EL (cell line): ENCODE measurements at places on chromosomes 11 and 22.
A peak's percentile ranks its signal among the peaks of the same experiment; 100 is the strongest.

DNA sequence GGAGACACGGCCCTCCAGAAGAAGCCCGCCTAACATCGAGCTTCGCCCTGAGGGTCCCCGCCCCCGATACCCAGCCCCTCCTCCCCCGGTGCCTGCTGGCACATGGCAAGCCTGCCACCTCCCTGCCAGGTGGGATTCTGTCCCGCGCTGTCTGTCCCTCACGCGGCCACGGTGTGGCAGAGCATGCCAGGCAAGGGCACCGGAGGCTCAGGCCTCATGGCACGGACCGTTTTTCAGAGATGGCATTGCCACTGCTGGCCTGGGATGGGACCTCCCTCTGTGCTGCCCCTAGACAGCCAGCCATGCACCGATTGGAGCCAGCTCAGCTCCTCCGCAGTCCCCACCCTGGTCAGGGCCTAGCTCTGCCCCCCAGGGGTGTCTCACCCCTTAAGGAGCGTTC is 19.4 kb downstream of the MRPL23 start:
- no peak for DNase-seq

DNA sequence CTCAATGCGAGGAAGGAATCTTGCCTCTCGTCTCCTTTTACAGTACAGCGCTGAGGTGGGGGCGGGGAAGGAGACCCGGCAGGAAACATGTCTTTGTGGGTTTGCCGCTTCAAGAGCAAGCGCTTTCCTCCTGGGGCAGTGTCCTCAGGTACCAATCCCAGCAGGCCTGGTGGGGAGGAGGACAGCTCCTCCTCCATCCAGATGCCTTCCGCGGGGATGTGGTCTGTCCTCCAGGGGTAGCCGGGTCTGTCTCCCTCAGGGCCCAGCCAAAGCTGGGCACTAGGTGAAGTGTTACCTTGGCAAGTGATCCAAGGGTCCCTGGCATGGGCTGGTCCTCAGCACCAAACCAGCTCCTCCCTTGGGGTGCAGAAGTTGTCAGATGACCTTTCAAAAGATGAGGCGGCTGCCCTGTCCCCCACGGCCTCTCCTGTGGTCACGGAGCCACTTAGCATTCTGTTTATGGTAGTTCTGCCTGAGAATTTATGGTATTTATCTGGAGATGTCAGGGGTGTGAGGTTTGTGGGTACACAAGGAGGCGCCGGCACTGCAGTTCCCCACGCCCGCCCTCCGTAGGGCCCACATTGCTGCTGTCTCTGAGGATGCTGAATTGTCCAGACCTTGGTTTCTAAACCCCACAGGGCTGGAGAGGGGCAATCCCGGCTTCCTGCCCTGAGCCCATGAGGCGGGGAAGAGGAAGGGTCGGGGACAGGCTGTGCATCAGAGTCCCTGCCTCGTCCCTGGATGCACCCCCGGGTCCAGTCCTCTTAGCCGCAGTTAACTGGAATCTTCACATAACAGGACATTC is 93.5 kb upstream of the ANO1 start:
- no peak for DNase-seq

DNA sequence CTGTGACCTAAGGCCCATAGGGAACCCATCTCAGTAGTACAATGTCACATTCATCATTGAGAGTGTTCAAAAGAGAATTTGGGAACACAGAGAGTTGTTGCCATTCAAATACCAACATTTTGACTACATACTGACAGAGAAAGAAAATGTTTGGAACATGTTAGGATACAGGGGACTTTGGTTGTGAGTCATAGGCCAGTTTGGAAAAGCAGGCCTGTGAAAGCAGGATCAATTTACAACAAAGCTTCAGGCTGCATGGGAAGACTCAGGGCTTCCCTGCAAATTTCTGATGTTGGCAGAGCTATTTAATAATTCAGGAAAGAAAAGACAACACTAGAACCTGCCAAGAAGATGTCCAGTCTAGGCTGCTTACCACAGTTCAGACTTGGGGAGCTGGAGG is 374 bp downstream of the NLRP10 start:
- DNase-seq = peak; percentile 77

DNA sequence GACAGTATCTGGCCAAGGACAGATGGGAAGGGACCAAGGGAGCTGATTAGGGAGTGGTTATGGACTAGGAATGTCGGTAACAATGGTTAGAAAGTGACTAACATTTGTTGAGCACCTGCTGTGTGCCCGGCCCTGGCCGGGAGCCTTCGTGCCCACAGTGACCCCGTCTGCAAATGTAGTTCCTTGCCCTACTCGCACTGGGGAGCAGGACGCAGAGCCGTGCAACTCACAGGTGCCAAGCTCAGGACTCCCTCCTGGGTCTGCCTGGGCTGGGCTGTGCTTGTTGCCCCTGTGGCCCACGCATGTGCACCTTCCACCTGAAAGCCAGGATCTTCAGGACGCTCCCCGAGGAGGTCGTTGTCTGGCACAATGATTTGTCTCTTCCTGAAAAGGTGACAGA is 56.7 kb upstream of the PPP6R3 start:
- no peak for DNase-seq

GRCh38 chr11:69915151-69915500 is 95.9 kb upstream of the FGF3 start:
- no peak for DNase-seq

GRCh38 chr11:1078191-1078601 is 3.5 kb downstream of the MUC2 start:
- DNase-seq = no peak

- no peak for DNase-seq
Measured at GRCh38 chr22:38347181-38347943, 30.1 kb upstream of the CSNK1E start.

- DNase-seq = peak; percentile 50
Measured at GRCh38 chr11:123536690-123537437, 106.8 kb downstream of the GRAMD1B start.

DNA sequence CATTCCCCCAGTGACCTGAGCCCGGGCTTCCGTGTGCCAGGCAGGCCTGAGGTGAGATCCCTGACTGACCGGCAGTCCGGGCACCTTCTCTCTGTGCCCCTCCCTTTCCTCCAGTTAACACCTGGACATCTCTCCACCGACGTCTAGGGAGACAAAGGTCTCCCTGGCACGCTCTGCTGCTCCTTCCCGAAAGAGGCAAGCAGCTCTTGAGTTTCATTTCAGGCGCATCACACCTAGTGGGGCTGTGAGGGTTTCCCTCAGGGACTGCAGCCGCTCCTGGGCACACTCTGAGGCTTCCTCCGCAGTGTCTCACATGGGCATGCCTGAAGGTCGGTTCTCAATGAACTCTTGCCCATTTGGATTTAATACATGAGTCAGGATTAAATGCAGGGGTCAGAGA is 322.7 kb downstream of the CTTN start:
- DNase-seq = no peak

DNA sequence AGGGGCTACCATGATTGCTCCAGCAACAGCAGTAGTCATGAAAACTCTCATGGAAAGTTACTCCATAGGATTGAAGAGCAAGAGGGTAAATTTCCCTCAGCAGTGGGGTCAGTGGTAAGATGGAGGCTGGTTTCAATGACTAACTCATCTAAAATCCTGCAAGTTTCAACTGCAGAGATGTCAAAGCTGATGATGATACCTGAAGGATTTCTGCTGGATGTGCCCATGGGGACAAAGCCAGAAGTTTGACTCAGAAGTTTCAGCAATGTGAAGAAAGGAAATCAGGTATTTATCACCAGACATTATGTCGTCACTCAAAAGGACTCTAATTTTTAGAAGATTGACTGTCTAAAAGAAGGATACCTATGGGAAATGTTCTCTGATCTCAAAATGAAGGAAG is 29.1 kb downstream of the RAB38 start:
- no peak for DNase-seq

GRCh38 chr11:133948711-133949110 is 8.1 kb downstream of the IGSF9B start:
- DNase-seq = no peak

DNA sequence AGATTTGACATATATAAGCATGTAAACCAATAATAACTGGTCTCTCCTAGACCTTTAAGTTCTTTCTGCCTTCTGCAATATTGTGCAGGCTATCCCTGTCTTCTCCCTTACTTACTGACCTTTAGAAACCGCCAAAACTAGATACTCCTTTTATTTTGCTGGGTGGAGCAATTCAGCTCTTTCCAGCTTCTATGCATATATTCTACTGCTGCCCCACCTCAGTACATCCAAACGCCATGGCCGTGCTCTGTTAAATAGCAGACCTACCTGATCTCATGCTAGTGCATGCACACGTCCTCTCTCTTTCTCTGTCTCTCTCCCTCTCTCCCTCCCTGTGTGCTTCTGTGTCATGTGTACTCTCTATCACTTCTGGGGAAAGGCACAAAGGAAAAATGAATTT is 76.7 kb upstream of the CAPRIN1 start:
- no peak for DNase-seq

DNA sequence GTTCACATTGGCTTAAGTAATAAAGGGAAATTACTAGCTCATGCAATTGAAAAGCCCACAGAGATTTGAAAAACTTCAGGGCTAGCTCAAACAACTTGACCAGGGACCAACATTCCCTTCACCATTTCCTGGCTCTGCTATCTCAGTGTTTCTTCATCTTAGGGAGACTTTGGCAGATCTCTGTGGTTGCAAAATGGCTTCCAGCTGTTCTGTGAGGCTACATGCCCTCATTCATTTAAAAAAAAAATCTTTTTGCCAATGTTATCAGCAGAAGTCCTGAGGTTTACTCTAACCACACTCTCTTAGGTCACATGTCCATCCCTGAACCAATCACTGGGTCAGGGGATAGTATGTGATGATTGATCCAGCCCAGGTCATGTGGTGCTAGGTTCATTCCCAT is 13.9 kb upstream of the RASSF10 start:
- no peak for DNase-seq

DNA sequence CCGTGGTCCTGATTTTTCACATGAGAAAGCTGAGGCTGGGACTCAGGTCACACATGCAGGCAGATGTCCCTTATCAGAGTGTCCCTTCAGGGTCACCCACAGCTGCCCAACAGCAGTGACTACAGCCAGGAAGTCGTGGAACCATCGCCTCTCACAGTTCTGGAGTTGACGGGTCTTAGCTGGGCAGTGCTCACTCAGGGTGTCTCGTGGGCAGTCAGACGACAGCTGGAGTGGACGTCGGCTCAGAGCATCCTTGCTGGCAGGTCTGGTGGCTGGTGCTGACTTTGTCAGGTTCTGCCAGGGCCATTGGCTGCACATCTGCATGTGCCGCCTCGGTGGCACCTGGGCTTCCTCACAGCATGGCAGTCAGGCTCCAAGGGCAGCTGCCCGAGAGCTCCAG is 35.6 kb upstream of the TH start:
- no peak for DNase-seq

DNA sequence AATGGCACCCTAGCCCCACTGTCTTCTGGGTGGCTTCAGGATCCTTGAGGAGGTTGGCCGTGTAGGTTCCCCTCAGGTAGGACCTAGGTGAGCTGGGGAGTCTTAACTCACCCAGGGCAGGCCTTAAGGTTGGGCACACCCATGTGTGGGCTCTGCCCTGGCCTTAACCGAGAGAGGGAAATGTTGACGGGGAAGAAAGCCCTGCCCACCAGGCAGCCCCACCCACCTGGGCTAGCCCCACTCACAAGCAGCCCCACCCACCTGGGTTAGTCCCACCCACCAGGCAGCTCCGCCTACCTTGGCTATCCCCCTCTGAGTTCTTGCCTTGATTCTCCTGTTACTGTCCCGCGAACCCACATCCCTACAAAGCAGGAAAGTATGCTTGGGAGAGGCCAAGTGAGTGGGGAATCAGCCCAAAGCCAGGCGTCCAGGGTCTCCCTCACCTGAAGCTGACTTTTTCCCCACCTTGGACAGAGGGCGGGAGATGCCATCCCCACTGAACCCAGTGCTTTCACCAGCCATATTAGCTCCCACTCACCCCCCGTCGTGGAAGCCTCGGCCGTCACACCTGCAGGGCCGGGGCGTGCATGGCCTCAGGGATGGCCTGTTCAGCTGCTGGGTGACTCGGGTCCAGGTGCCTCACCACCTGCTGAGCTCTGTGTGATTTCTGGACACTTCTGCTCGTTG is at the start of gene MYEOV:
TSS of gene MYEOV (plus strand) at position 337 of the 687 bp plus-strand sequence. CDS start 1,200 bp downstream, outside the sequence.
- DNase-seq = peak; percentile 38

DNA sequence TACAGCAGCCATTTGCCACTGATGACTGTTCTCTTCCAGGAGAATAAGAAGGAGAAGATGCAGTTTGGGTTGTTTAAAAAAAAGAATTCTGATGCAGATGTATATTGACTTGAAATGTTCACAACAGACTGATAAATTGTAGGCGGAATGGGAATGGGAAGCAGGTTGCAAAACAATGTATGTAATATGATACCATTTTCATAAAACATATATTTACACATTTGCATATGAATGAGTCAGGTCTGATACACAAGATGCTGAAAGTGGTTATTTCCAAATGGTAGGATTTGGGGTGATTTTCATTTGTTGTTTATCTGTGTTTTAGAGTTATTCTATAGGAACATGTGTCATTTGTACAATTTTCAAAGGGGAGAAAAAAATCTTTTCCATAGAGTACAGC is 9.0 kb upstream of the RCN1 start:
- DNase-seq = no peak

- DNase-seq = peak; percentile 75
Measured at GRCh38 chr11:63478896-63479295, 12.1 kb downstream of the PLAAT5 start.

- no peak for DNase-seq
Measured at GRCh38 chr11:132878111-132878510, 654.2 kb downstream of the OPCML start.

DNA sequence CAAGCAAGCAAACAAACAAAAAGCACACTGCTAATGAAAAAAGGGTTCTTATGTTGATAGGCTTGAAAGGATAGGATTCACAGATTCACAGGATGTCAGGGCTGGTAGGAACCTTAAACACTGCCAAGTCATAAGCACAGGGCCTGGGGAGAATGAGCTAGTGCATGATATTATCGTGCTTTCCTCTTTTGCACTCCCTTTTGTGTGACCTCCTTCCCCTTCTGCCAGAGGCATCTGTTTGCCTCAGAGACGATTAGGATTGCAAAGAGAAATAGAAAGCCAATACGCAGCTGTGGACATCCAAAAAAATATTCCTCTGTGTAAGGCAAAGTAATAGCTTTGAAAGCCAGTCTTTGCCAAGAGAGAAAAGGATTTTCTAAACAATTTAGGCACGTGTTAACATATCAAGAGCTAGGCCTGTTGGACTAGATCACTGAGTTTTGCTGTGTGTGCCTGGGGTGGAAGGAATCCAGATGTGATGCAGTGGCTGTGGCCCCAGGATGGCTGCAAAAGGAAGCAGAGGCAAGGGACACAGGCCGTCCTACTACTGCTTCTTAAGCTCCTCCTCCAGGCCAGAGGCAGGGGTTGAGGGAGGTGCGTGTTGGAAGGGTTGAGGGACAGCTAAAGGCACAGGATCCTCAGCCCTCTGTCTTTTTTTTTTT is 30.6 kb downstream of the MCHR1 start:
- no peak for DNase-seq
